Posterior cingulate gyrus (tissue), 11 donors: ENCODE measurements at places on chromosomes 5 and 9.
A peak's percentile ranks its signal among the peaks of the same experiment; 100 is the strongest.

GRCh38 chr9:77471572-77471971, 176.6 kb downstream of the GNA14 start:
- no peak for DNase-seq

- DNase-seq, result no peak
Measured at GRCh38 chr9:122086873-122087272, 6.2 kb downstream of the TTLL11 start.

- DNase-seq, result no peak
Measured at GRCh38 chr5:91263898-91264297, 119.2 kb downstream of the ARRDC3 start.

GRCh38 chr5:128535251-128535650, 2.8 kb downstream of the FBN2 start:
- DNase-seq, result no peak

GRCh38 chr9:124309667-124310084, 51.9 kb downstream of the NEK6 start:
- DNase-seq, result no peak

- DNase-seq, result no peak
Measured at GRCh38 chr5:158055111-158055501, 196.2 kb upstream of the CLINT1 start.

DNA sequence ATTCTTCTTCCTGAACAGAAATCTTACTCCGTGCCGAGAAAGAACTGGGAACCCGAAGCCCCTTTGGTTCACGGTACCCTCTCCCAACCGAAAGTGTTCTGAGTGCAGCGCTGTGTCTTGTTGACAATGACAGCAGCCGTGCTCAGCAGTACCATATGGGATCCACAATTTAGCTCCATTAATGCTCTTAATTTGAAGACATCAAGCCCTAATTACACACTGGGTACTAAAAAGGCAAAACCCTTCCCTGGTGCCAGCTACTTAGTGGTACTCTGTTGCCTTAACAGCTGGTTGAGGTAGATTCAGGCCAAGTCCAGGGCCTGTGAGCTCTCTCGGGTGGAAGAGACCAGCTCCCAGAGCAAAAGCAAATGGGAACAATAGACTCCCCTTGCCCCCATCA, 24.5 kb downstream of the DDX31 start:
- DNase-seq, result no peak

DNA sequence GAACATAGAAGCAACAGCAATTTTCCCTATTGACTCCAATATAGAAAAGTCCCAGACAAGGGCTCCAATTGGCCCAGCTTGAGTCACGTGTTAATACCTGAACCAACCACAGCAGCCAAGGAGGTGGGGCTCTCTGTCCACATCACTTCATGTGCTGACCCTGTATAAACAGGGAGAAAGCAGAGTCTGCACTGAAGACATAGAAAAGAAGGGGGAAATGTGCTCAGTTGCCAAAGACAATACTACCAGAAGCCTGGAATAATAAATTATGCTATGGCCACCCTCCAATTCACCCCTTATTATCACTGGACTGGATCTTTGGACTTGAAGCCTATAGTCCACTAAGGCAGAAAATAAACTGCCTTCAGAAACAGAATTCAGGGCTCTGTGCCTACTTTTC, 275.4 kb downstream of the EPB41L4A start:
- no peak for DNase-seq

DNA sequence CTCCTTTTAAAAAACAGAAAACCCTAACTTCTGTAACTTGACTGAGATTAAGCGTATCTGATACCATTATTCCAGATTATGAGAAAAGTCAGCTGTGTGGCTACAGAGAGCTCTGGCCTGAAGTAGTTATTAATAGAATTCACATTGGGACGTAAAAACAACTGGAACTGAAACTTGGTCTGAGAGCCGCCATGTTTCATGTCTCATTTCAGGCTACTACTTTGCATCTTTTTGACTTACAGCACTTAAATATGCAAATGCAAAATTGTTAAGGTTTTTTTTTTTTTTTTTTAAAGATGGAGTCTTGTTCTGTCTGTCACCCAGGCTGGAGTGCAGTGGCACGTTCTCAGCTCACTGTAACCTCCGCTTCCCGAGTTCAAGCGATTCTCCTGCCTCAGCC, 25.2 kb downstream of the MAP3K1 start:
- no peak for DNase-seq

GRCh38 chr5:154077696-154078095, 38.9 kb downstream of the MFAP3 start:
- no peak for DNase-seq

DNA sequence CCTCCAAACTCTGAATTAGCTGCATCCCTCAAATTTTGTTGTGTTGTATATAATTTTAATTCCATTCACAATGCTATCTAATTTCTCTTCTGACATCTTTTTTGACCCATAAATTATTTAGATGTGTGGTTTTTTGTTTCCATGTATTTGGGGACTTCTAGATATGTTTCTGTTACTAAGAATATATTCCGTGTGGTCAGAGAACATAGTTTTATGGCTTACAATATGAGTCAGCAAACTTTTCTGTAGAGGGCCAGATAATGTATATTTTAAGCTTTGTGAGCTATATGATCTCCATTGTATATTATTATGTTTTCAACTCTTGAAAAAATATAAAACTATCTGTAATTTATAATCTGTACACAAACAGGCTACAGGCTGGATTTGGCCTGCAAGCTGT, 33.4 kb downstream of the MVB12B start:
- DNase-seq, result no peak

DNA sequence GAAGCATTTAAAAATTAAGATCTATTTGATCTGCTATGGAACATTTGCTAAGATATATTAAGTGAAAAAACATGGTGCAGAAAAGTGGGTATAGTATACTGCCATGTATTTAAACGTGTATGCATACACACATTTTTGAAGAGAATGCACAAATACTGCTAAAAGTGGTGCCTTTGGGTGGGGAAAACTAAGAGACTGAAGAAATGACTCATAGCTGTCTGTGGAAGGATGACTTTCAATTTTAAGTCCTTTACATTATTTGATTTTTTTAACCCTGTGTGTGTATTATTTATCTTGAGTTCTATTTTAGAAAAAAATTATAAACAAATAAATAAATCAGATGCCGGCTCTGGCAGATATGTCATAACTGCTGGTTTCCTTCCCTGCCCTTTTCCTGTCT, 120.7 kb upstream of the SLIT3 start:
- DNase-seq, result no peak

DNA sequence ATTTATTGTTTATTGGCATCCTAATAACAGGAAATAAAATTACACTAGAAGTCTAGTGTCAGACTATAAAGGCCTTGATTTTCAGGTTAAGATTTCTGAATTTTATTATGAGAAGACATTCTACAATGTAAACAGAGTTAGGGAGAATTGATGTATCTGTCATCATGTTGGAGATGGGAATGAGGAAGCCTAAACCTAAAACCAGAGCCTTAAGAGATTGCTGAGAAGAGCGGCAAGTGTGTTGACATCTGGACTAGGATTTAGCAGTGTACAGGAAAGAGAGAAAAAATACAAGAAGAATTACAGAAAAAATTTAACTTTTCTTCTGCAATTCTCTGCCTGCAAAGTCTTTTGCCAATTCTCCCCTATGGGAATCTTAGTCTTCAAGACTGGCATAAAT, 525.5 kb downstream of the NR2F1-AS1 start:
- DNase-seq, result no peak

DNA sequence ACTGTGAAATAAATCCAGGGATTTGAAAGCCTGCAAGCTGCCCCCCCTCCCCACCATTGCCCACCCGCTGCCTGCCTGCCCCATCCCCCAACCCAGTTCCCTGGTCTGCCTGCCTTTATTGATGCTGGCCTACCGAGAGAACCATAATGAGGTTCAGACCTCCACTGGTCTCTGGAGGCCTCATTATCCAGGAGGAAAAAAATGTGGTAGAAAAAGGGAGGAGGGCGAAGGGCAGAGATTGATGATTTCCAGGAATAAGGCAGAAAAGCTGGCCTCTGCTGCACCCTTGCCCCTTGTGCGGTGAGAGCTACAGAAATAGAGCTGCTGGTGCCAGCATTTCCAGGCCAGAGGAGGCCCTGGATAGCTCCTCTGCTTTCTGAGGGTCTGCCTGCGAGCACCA, 216.1 kb downstream of the PAPPA start:
- DNase-seq, result no peak

DNA sequence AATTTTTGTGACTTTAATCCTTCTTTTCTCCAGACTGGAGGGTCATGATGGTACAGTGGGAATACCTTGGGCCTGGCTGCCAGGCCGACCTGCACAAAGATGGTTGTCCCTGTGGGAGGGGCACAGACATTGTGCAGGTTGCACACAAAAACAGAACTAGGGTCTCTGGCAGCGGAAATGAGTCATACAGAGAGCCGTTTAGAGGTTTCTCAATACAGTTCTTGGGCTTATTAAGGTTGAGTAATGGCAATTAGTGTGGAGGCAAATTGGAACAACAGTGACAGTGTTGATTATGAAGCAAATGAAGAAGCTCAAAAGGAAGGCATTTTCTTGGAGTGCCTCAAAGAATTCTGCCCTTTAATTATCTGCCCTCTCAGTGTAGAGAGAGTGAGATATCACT, 173.6 kb downstream of the TENT4A start:
- DNase-seq, result no peak

DNA sequence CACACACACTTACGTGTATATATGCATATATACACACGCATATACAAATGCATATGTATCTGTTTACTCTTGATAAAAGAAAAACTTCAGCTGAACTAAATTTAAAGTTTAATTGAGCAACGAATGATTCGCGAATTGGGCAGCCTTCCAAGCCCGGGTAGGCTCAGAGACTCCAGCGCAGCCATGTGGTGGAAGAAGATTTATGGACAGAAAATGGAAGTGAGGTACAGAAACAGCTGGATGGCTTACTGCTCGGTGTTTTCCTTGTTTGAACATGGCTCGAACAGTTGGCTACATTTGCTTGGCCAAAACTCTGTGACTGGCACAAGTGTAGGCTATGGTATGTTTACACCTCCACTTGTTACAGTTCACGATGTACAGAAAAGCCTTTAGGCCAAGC, 239.3 kb upstream of the PRDM9 start:
- DNase-seq, result peak; percentile 67

GRCh38 chr9:123642291-123643278, 286.6 kb downstream of the CRB2 start:
- peak; percentile 62 for DNase-seq

GRCh38 chr5:125683669-125684068, 739.5 kb upstream of the GRAMD2B start:
- no peak for DNase-seq

DNA sequence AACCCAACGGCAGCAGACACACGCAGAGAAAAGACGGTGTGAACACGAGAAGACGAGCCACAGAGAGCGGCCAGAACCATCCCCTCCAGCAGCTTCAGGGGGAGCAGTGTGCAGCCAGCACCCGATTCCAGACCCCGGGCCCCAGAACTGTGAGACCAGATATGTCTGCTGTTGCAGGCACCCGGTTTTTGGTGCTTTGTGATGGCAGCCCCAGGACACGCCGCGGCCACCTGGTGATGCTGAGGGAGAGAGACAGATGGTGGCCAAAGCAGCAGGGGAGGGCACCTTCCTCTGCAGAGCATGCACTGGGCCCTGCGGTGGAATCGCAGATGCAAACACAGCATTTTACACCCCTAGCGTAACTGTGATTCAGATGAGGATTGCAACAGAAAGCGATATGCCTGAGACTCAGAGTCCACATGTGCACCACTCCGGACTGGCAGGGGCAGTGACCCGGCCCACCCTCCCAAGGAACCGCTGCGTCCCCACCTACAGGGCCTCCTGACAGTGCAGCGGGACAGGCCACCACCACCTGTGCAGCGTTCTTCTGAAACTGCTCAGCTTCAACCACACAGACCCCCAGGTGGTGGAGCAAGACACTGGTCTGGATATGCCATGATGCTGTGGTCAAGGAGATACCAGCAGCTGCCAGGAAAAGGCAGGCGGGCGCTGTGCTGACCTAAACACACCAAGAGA, 24.0 kb downstream of the ZDHHC11B start:
- DNase-seq, result no peak

GRCh38 chr9:79501546-79501945, 70.2 kb upstream of the TLE4 start:
- DNase-seq, result no peak

DNA sequence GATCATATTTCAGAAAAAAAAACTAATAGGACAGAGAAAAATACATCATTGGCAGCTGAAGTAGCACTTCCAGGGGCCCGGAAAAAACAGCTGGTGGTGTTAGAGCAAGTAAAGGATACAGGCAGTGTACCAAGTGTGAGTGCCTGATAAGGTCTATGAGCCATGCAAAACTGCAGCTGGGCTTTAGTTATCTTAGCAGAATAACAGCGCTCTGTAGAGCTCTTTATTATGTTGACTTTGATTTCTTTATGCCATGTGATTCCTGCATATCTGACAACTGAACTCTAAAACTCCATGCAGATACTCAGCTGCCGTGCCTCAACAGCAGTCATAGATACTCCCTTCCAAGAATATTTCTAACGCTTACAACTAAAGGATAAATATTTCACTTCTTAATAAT, 119.5 kb downstream of the CAAP1 start:
- DNase-seq, result no peak

GRCh38 chr5:43232943-43233833, 41.2 kb downstream of the NIM1K start:
- DNase-seq, result no peak

DNA sequence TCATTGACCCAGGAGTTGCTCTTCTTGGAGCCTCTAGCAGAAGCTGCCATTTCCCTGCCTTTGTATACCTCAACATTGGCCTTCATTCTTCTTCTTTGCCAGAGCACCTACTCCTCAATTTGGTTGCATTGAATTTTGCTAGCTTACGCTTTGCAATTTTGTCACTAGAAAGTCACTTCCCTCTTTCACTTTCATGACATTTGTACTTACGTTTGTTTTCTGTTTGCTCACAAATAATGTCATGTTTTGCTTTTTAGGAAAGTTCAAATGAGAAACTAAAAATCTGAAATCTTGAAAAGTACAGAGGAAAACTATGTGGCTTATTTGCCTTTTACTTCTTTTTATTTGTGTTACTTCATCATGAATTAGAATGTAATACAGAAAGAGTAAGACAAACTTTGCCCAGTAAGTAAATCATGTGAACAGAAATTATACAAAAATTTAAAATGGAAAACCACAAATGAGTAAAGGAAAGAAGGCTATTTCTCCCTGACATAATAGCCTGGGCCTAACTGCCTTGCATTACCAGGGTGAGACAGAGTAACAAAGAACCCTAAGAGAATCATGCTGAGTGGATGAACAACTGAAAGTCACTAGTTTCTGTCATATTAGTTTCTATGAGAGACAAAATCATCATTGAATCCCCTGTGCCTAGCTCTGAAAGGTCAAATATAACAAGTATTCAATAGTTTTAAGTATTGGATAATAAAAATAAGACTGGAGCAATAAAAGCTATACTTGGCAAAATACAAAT, 7.4 kb upstream of the IFNA1 start:
- DNase-seq, result no peak

DNA sequence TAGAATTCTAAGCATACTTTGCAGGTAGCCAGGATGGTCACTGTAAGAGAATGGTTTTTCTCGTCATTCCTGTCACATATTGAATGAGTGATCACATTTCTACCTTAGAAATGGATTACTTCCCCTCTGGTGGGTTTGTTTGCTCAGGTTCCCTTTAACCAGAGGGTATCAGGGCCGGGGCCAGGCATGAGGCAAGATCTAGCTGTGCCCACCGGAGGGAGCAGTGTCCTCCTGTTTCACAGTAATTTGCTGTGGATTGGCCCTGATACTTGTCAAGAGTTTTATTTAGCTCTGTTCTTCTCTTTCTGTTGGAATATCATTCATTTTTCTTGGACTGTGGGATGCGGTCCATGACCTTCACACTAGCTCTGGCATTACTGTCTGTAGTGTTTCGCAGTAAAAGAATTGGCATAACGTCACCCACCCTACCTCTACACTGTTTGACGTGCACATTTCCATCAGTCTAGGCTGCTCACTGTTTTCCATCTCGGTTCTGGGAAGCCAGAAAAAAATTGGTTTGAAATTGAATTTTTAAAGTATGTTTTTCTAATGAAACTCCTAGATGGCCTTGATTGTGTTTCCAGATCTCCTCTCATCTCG, 42.4 kb upstream of the ZBED3 start:
- DNase-seq, result peak; percentile 83
